ENCODE measurements at places on chromosomes 2 and 18.

GRCh38 chr2:49404108-49404507 is 249.8 kb upstream of the FSHR start:
- no peak for DNase-seq

DNA sequence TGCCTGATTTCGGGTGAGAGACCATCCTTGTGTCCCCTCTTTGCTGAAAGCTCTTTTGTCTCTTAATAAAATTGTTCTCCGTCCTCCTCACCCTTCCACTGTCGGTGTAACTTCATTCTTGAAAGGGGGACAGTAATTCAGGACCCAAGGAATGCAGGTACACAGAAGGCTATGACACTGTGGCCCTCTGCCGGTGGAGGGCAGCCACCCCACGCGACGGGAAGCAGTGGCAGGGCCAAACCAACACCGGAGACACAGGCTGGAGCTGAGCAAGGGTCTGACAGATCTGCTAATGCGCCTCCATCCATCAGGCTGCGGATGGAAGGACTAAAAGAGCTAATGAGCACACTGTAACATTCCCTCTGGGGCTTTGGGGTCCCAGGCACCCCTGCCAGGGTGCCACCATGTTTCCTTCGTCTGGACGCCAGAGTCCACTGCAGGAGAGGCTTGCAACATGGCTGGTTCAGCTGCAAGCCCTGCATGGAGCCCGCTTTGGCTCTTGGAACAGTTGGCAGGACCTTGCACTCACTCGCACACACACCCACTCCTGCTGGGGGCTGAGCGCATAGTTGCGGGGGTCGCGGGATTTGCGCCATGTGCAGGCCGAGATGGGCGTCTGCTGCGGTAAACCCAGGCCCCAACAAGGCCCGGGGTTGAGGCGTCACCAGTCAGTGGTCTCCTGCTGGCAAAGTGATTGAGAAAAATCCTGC is 544.1 kb upstream of the CDH7 start:
- DNase-seq: no peak

- peak; percentile 29 for DNase-seq
Observed at GRCh38 chr2:177169810-177170514, 42.6 kb upstream of the HNRNPA3 start.

- DNase-seq: no peak
Observed at GRCh38 chr2:167440382-167440781, 552.1 kb downstream of the XIRP2 start.

DNA sequence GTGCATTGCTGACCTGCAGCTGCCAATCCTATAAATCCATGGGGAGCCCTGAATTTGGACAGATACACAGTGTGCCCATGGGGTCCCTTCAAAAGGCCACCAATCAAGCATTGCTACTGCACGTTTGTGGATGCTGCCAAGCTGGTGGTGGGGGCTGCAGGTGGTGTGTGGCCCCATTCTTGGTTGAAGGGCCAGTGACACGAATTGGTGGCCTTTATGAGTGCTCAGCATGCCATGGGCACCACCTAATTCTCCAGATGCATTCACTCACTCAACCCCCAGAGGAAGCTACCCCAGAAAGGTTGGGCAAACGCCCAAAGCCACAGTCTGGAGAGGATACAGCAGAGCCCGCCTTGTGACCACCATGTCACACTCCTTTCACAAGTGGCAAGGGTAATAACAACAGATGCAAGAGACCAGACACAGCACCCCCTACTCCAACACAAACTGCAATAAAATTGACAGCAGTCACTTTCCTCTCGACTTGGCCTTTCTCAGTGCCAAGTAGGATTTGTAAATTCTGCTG is 27.1 kb downstream of the MC2R start:
- DNase-seq: peak; percentile 83

- no peak for DNase-seq
Observed at GRCh38 chr2:191728750-191729624, 51.1 kb downstream of the NABP1 start.

DNA sequence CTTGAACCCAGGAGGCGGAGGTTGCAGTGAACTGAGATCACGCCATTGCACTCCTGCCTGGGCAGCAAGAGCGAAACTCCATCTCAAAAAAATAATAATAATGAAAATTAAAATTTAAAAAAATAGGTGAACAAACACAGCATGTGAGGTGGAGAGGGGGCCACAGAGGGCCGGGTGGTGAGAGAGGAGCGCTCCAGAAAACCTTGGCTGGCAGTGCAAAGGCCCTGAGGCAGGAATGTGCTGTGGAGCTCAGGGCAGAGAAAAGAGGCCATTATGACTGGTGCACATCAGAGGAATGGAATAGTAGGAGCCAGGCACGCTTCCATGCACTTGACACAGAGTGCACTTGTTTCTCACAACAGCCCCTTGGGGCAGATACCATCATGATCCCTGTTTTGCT is 21.6 kb upstream of the SCLY start:
- no peak for DNase-seq

DNA sequence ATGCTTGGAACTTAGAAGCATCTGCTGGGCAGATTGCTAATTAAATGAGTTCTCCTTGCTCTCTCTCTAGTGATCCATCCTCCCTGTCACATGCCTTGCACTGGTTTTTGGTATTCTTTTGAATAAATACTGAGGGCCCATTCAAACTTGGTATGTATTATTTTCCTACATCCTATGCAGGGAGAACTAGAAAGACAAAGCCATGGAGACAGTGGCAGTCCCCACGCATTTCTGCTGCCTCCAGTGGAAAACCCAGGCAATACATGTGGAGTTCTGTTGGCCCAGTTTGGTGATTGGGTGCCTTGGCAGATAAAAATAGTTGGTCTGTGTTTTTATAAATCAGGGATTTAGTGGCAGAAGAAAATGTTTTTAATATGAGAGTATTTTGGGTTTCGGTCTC is 68.7 kb downstream of the DIS3L2 start:
- no peak for DNase-seq

DNA sequence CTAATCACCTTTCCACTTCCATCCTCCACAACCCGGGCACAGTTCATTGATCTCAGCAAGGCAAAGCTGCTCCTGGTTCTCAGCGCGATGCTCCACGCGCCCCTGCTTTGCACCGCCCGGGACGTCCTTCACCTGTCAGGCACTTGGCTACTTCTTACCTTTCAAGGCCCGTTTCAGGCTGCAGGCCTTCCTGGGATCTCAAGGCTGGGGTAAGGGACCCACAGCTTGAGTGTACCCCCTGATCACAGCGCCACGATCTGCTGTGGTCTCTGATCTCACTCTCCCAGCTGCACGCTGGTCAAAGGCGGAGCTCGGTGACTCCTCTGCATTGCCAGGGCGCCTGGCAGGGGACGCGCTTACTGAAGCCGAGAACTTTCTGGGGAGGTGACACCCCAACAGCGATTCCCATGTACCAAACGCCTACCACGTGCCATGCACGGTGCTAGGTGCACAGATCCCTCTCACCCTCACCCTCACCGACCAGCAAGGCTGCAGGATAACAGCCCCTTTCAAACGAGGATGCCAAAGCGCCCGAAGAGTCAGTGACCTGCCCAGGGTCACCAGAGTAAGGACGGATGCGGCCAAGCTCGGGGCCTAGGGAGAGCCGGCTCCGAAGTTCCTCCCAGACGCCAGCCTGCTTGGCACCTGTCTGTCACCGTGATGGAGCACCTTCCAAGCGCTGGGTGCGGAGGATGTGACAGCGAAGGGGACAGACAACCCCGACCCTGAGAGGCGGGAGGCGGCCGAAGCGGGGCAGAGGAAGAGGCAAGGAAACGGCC is 818 bp downstream of the ITGB1BP1 start:
- DNase-seq: peak; percentile 61

DNA sequence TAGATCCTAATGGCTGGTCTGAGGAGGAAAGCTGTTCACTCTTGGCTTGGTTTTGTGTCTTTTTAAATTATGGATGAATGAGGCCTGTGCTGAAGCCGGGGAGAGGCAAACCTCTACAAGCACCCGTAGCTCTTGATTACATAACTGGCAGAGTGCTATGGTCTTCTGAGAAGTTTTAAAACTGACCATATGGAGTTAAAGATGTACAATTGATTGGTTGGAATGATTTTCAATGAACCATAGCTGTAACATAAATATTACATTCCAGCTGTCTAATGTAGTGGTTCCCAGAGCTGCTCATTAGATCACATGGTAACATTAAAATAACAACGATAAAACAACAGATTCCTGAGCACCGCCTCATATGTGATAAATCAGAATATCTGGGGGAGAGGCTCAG is 71.1 kb upstream of the MAP4K3 start:
- DNase-seq: no peak

- DNase-seq: no peak
Observed at GRCh38 chr2:195330513-195330956, 326.5 kb upstream of the SLC39A10 start.

DNA sequence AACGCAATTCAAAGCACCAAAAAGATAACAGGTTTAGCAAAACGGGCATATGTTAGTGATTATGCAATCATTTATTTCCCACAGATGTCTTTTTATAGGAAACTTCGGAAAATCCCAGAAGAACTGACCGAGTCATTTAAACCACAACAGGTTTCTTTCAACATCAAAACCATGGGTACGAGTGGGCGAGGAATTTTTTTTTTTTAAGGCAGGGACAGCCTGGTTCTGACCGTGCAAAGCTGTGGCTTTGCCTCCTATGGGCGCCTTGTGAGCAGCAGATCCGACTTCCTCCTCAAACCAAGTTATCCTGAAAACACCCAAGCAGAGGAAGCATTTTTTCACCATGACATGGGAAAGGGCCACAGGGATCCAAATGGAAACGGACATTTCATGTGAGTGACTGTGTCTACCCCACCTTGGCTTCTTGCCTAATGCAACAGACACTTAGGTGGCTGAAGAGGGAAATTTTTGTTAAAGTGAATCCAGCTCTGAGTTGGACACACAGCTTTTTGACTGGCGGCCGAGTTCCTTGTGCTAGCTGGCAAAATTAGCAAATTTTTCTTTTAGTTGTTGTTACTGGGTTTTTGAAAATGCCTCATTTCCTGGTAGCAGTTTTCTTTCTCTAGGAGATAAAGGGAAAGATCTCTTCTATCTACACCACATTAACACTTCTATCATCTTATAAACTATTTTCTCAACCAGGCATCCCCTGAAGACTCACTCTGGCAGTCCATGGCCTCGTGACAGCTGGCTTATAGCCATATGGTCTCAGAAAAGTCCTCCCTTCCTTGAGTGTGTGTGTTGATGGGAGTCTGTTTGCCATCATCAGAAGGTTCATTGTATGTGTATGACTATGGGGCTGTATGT is 487.4 kb upstream of the ZEB2 start:
- peak; percentile 88 for DNase-seq

GRCh38 chr18:69980509-69980908 is 32.8 kb upstream of the CD226 start:
- no peak for DNase-seq

DNA sequence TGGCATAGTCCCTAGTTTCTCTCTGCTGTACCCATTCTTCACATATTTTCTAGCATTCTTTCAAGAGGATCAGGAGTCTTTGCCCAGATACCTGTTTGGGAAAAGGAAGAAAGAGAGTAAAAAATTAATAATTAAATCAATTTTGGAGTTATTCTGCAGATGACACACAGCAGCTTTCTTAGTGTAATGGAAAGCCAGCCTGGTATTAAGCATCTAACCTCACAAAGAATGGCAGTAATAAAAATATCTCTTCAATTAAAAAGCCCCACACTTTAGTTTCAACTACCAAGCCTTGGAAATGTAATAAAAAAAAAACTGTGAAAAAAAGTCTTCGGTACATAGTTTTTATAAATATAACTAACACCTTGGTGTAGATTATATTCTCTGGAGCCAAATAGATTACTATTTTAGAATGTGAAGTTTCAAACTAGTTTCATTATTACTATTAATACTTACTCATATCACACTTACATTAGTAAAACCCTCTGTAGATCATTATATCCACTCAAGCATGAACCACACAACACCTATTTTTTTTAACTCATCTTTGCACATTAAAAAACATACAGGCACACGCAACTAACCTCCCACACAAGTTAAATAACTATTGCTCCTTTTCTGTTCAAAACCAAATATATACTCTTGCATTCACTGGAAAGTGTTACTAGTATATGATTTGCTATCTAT is 90.9 kb downstream of the GPD2 start:
- no peak for DNase-seq

GRCh38 chr18:8988260-8988871 is 114.1 kb upstream of the NDUFV2 start:
- peak; percentile 75 for DNase-seq

DNA sequence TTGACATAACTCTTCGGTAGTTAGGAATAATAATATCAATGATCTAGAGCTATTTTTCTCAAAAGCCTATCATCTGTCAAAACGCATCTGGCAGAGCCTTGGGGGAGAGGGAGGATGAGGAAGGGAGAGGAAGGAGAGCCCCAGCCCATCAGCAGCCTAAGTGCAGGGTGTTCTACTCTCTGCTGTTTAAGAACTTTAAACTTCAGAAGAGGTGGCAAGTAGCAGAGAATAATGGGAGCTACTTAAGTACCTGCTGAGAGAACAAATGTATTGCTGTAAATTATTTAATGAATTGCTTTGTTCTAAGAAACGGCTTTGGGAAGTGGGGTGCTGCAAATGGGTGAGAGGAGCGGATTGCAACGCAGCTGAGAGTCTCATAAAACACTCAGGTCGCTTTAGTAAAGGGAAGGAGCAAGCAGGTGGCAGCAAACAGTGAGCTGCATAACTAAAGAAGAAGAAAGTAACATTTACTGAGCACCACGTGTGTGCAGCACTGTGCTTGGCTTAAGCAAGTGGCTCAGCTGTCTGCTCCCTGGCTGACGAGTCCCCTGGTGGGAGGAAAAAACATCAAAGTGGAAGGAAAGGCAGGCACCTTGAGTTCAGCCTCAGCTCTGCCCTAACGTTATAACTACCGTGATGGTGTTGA is 26.3 kb upstream of the SH3RF3 start:
- no peak for DNase-seq

- no peak for DNase-seq
Observed at GRCh38 chr2:27911458-27912210, 21.1 kb downstream of the BABAM2 start.

GRCh38 chr2:8334866-8335325 is 347.0 kb upstream of the ID2 start:
- peak; percentile 53 for DNase-seq

DNA sequence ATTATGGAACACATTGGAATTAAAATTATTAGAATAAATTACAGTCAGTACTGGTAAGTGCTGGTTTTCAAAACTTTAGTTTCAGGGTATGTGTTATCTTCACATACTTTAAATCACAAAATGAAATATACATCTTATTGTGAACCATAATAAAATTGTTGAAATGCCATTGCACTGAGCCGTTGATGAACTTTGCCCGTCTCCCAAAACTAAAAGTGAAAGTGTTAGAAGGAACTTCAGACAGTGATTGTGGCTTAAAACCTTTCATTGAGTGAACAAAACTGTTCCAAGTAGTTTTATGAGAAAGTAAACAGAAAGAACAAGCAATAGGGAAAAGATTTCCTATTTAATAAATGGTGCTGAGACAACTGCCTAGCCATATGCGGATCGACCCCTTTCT is 811.6 kb downstream of the PLCL1 start:
- peak; percentile 3 for DNase-seq
